ENCODE measurements at places on chromosomes 2 and 18. TPM values are rescaled to one million over a fixed set of nuclear protein-coding genes. Genes with fewer than 3 reads are reported as not detected.

DNA sequence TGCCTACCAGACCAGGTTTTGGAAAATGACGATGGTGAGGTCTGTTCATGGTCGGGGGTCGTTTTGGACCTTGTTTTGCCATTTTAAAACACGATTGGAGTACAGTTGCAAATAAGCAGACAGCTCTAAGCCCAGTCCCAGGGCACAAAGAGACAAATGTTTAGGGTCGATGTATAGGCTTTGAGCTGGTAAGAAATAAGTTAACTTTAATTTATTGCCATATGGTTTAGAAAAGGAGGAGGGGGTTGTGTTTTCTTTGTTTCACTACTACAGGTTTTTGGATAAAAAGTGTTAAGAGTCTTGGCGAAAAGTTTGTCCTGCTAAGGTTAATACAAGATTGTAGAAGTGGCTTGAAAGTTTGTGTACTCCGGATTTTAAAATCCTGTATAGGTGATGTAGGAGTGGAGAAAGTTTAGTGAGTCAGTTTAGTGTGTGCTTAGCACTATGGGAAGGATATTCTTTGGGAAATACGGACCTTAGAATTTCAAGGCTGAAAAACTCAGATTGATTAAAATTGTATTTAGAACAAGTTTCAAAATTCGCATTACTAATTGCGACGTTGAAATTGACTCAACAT, 1.3 kb downstream of the KCMF1 start:
- no peak for DNase-seq

- DNase-seq: no peak
Observed at GRCh38 chr2:29061616-29062015, 12.7 kb downstream of the PCARE start.

GRCh38 chr18:34364699-34365098, 140.0 kb upstream of the NOL4 start:
- DNase-seq: no peak

DNA sequence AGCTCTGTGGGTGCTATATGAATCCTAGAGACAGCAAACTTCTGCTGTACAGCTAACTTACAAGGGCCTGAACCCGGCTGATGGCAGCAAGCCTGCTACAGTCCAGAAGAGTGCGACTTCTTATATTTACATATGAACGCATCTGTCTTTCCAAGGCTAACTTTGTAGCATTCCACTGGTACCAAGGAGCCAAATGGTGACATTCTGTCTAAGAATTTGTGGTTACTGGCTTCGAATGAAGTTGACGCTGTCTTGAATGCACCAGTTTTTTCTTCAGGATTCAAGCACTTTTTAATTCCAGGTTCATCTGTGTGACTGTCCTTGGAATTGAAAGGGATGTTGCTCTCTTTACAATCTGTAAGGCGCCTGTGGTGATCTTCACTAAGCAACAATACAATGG, 42.4 kb downstream of the THUMPD2 start:
- no peak for DNase-seq

GRCh38 chr2:143840601-143841000, 679.3 kb downstream of the ZEB2 start:
- no peak for DNase-seq

- DNase-seq: no peak
Observed at GRCh38 chr2:168336786-168337388, 89.5 kb upstream of the STK39 start.

Gene POMC
- 12.5 TPM for polyA plus RNA-seq

Measured in left renal cortex interstitium (tissue), 4 donors.